ENCODE measurements at places on chromosomes 11 and 22.
A peak's percentile ranks its signal among the peaks of the same experiment; 100 is the strongest.

GRCh38 chr22:28594797-28595462 is 84.7 kb downstream of the TTC28 start:
- peak; percentile 16 for DNase-seq

GRCh38 chr11:33018840-33019239 is 3.2 kb downstream of the DEPDC7 start:
- no peak for DNase-seq

DNA sequence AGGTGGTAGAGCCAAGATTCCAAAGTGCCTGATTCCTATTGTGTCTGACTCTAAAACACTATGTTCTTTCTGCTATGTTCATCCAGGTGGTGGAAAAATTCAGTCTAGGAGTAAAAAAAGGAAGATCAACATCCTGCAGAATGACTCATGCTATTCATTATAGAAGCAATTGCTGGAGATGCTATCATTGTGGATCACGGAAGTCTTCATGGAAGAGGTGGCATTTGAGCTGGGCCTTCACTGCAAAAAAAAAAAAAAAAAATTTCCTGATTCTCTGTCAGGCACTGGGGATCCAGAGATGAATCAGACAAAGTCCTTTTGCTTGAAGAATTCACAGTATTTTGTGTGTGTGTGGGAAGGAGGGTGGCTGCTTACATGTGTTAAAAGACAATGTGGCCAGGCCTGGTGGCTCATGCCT is 1.4 kb upstream of the UVRAG start:
- no peak for DNase-seq

GRCh38 chr11:70727021-70727420 is 328.7 kb downstream of the CTTN start:
- no peak for DNase-seq
